ENCODE measurements at places on chromosomes 2 and 18.

GRCh38 chr18:24402209-24402785 is 4.7 kb upstream of the OSBPL1A start:
- no peak for DNase-seq

- DNase-seq: no peak
Measured at GRCh38 chr2:240186191-240186725, 45.8 kb upstream of the OTOS start.

DNA sequence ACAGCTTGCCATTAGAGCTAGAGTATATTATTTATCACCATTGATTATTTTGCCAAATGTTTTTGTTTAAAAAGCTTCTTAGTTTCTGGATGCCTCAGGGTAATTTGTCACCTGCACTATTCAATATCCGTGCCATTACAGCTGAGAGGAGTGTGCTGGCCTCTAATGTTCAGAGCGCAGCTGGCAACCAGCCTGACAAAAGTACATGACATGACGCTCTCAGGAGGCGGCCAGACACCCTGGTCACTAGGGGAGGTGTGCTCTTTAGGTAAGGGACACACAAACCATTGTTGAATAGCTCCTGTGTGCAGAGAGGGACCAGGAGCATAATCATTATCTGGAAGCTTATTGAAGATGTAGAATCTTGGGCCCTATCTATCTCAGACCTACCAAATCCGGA is 20.3 kb downstream of the LIMS1 start:
- DNase-seq: no peak

DNA sequence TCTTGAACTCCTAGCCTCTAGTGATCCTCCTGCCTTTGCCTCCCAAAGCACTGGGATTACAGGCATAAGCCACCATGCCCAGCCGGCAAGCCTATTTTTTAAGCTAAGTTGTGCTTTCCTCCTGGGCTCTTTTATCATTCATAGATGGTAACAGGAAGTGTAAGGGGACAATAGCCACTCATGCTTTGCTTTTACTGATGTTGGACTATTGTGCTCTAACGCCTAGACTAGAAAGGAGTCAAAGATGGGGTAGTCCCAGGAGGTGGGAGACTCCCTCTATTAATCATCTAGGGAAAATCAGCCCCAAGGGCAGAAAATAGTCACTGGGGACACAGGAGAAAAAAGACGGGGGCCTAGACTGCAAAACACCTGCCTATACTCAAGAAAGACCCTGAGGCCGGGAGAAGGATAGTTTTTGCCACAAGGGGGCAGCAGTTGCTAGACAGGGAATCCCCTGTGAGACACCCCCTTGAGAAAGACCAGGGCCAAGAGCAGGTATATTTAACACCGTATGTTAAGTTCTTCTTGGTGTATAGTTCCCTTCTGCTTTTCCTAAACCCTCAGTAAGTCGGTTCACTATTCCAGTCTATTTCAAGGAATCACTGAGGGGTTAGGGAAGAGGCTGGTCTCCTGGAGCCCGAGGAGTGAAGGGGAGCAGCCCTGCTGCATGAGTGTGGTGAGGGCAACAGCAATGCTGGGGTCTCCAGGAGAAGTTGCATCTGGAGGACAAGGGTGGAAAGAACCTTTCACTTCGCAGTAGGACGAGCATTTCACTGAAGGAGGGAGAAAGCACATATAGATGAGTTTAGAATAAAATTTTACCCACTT is 2.1 kb upstream of the CXCR1 start:
- DNase-seq: no peak

DNA sequence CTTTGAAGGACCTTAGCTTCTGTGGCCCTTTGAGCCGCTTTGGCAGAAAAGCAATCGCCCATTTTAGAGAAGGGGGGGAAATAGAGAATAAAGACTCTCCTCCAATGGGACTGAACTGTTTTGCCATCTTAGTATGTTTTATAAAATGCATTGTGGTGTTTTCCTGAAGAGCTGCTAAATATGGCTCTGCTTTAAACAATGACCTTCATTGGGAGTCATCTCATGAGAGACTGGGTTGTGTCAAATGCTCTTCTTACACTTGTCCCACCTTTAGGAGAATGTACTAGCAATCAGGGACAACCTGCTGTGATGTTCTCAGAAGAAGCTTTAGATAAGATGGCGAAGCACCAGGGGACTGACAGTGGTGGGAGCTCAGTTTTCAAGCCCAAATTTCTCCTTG is 418.9 kb upstream of the POU3F3 start:
- no peak for DNase-seq

- no peak for DNase-seq
Measured at GRCh38 chr18:76042511-76042910, 452.5 kb downstream of the ZNF516 start.

DNA sequence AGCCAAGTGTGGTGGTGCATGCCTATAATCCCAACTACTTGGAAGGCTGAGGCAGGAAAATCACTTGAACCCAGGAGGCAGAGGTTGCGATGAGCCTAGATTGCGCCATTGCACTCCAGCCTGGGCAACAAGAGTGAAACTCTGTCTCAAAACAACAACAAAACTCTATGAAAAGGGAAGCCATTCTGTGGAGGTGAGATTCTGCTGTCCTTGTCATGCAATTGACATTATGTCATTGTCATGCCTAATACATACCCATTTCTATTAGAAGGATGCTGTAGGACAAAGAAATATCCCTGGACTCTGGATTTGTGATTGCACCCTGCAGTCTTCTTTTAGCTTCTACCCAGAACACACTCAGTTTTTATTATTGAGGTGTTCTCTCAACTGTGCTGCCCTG is 8.6 kb downstream of the RASGRP3 start:
- no peak for DNase-seq

GRCh38 chr2:168926621-168927386 is 25.7 kb downstream of the G6PC2 start:
- no peak for DNase-seq

- DNase-seq: no peak
Measured at GRCh38 chr18:45787346-45787745, 38.1 kb upstream of the SIGLEC15 start.

DNA sequence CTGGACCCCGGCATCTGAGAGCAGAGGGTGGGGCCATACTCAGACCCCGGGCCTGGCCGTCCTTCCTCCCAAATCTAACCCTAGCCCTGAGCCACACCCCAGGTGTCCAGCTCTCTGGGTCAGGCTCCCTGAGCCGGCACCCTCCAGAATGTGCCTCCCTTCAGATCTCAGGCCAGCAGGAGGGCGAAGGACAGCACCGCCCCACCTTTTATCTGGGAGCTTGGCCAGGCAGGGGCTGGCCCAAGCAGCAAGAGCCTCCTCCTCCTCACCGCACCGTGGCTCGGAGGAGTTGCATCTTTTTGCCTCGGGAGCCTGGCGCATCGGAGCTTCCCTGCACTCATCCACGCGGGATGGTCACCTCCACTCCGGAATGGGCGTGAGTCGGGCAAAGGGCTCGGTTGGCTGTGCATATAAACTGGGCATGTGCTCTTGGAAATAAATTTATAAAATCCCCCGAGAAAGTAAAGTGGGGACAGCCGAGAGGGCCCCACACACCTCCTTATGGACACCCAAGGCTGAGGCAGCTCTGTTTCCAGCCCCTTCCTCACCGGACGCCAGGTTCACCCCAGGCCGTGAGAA is 69.1 kb upstream of the CTDP1 start:
- DNase-seq: no peak

- DNase-seq: no peak
Measured at GRCh38 chr18:66211749-66212148, 392.1 kb downstream of the CDH19 start.

DNA sequence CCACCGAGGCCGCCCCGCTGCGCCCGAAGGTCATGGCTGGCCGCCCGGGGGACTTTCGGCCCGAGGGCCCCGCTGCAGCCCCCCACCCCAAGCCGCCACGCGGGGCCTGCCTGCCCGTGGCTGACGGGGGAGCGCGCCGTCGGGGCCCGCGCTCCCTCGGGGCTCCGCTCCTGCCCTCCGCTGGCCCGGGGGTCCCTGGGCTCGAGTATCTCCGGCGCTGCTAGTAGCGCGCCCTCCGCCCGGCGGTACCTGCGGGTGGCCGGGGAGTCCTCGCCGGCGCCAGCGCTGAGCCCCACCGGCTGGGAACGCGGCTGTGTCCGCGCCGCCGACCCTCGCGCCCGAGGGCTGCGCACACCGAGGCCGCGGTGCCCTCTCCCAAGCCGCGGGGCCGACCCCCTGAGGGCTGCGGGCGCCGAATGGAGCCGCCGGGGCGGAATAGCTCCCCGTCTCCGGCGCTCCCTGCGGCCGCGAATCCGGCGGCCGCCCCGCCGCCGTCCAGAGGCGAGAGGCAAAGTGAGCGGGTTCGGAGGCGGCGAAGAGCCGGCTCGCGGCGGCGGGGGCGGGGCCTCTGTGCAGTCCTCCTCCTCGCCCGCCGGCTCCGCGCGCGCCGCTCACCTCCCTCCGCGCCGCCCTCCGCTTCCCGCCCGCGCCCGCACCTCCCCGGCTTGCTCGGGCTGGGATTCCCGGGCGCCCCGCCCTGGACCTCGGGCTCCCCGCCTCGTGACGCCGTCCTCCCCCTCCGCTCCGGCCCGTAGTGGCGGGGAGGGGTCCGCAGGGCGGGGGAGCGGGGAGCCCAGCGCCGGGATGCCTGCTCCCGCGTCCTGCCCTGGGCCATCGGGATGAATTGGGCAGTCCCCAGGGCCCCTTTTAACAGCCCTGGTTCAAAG is at the start of gene KCNG3:
Gene KCNG3, minus strand, starts transcription at position 515 of the 887 bp plus-strand sequence. Its CDS starts 481 bp downstream, at position 34.
- DNase-seq: no peak

- DNase-seq: no peak
Measured at GRCh38 chr18:6311456-6312215, 103.1 kb downstream of the L3MBTL4 start.
